ENCODE measurements at places on chromosomes 12 and 14.

DNA sequence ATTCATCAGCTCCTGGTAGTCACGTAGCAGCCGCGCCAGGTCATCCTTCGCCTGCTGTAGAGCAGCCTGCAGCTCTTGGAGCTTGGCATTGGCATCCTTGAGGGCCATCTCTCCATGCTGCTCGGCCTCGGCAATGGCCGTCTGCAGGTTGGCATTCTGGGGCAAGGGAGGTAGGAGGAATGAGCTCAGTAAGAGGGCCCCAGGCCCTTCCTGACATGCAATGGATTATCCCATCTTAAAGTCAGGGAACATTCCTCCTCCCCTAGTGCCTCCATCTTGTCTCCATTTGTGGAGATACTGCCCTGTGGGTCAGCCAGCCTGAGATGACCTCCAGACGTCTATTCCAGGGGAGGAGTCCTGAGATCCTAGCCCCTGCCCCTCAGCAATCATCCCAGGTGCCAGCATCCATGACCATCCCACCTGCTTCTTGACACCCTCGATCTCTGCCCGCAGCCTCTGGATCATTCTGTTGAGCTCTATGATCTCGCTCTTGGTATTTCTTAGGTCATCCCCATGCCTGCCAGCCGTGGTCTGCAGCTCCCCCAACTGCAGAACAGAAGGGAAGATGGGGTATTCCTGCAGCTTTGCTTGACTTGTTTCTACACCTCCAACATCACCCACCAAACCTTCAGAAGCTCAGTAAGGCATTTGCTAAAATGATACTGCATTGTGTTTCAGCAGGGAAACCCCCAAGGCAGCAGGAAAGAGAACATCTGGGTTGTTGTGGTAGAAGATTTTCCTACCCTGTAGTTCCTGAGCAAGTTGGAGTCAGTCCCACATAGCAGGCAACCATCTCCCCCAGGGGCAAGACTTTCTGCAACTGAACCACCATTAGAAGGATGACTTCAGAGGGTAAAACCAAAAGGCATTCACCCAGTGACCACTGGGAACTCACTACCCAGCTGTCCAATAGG, 4.4 kb downstream of the KRT3 start:
- DNase-seq = no peak

DNA sequence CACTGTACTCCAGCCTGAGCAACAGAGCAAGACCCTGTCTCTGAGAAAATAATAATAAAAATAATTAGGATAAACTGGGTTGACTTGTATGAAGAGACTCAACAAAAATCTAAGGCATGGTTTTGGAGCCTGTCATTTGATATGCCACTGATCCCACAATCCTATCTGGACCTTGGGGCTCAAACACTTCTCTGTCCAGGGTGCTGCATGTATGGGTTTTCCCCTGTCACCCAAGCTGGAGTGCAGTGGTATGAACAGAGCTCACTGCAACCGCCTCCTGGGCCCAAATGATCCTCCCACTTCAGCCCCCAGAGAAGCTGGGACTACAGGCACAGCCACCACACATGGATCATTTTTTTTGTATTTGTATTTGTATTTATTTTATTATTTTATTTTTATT, 5.3 kb upstream of the VSIG10 start:
- DNase-seq = no peak

- no peak for DNase-seq
Observed at GRCh38 chr14:89131004-89131750, 285.9 kb downstream of the FOXN3 start.

GRCh38 chr14:23445773-23446172, 10.3 kb upstream of the MYH7 start:
- no peak for DNase-seq

DNA sequence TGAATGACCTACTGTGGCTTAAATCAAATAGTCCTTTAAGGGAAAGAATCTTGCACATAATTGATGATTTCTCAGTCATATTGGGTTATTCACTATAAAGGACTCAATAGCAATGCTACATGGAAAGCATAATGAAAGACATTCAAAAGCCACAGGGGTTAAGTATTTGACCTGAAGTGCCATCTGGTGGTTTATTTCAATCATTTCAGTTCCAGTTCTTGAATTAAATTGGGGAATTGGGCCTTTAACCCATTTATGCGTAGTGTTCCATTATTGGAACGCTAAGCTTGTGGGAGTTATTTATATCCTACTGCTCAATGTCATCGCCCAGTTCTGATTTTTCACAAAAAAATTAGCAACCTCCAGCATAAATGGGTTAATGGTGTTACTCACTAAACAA, 41.3 kb upstream of the C12orf71 start:
- DNase-seq = peak; percentile 72

- peak; percentile 84 for DNase-seq
Observed at GRCh38 chr14:24483604-24484252, 24.3 kb downstream of the CMA1 start.

DNA sequence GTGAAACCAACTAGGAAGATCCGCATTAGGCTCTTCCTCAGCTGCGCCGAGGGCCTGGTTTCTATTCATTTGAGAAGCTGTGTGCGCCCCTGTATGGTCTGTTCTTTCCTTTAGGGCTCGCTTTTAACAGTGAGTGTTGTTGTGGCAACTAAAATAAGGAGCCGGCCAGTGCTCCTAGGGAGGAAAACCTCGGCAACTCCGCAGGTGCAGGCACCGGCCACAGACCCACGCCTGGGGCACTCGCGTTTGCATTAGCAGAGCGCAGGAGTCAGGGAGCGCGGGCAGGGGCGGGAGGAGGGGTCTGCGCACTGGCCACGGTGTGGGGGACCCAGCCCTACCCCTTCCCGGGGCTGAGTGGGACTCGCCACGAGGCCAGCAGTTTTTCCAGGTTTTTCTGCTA, 50.5 kb downstream of the STX2 start:
- DNase-seq = no peak

DNA sequence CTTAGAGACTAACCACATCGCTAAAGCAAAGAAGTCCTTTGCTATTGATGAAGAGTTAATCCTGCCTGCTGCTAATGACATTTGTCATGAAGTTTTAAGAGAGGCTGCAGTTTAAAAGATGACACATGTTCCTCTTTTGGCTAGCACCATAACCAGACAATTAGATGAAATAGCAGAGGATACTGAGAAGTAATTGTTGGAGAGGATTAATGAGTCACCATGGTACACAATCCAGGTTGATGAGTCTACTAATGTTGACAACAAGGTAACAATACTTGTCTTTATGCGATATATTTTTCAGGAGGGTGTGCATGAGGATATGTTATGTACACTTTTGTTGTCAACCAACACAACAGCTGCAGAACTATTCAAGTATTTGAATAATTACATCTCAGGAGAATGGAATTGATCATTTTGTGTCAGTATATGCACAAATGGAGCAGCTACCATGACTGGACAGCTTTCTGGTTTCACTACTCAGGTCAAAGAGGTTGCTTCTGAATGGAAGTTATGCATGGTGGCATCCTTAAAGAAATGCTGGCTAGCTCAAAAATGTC, 56.7 kb downstream of the LRRIQ1 start:
- no peak for DNase-seq

DNA sequence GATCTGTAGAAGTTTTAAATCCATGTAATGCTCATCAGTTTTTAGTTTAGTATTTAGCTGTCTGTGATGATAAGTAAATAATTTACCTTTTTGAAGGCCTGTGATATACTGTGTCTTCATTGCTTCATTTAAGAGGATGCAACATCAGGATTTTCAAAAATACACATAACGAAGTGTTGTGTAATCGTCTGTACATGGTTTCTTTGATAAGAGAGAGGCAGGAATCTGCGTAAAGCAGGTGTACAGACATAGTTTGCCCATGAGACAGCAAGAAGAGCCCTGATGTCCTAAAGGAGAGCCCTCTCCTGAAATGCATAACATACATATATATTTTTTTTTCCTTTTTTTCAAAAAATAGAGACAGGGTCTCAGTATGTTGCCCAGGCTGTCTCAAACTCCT, 44.8 kb downstream of the RASSF3 start:
- peak; percentile 31 for DNase-seq

DNA sequence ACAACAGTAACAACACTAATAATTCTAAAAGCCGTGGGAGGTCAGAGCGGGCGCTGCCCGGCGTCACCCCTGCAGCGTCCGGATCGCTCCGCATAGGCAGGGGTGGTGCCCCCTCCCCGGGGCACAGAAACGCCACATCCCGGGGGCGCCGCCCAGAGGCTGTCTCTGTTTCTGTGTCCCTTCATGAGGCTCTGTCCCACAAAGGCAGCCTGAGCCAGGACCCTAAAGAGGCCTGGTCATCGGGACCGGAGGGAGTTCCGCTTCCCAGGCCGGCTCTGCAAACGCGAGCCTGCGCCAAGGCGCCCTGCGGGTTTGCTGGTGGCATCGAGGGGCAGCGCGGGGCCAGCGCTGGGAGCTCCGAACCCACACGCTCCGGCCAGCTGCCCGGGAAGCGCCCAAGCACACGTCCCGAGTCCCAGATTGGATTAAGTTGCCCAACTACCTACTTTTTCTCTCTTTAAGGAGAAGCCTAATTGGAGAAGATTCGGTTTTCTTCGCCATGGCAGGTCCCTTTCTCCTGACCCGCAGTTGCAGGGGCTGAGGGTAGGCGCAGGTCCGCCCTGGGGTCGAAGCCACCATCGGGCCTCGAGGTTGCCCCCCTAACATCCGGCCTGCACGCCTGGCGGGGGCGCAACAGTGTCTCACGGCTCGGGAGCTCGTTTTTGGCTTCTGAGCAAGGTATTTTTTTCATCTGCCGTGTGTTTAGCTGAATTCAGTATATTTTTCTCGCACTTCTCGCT, 421.7 kb downstream of the VRK1 start:
- DNase-seq = no peak

GRCh38 chr12:53483979-53484377, 15.3 kb downstream of the MAP3K12 start:
- no peak for DNase-seq

DNA sequence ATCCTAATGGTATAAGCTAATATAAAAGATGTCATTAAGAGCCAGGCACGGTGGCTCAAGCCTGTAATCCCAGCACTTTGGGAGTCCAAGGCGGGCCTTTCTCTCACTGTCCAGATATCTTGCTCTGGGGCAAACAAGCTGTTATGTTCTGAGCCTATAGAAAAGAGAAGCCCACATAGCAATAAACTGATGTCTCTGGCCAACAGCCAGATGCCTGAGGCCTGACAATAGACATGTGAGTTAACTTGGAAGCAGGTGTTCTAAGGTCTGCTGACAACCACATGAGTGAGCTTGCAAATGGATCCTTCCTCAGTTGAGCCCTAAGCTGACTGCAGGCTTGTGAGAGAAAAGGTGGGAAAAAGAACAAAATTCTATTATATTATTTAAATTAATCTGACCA, 25.0 kb downstream of the YAF2 start:
- peak; percentile 18 for DNase-seq
